ENCODE measurements at places on chromosomes 11 and 22.

- DNase-seq = no peak
These were observed 97.2 kb upstream of the BLID start for GRCh38 chr11:122213171-122213570.

DNA sequence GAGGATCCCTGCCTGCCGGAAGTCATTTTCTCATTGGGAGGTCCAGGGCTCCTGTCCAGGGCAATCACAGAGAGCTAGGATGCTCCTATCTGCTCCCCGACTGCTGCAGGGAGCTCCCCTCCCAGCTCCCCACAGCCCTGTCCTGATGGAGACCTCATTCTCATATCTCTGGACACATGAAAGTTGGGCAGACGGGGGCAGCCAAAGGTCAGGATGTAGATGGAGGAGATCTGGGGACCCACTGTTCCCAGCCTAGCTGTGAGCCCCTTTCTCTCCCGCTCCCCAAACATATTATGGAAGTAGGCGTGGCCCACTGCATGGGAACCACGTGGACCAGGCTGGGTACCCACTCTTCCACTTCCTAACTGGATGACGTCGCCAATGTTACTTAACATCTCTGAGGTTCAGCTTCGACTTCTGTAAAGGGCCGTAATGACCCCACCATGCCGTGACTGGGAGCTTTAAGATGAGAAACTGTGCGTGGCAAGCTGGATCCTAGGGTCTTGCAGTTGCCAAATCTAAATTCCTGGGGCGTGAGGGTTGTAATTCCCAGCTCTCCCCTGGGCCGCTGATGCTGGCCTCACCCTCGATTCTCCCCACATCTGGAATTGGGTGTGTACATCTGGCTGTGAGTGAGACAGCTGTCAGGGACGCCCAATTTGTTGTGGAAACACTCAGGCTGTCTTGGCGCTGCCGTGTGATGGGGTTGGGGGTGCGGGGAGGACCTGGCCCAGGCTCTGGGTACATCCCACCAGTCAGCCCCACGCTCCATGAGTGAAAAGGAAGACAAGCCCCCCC lies 1.8 kb downstream of the CDC42EP2 start:
- no peak for DNase-seq

GRCh38 chr11:10116588-10116987 lies 177.4 kb downstream of the SBF2 start:
- no peak for DNase-seq

DNA sequence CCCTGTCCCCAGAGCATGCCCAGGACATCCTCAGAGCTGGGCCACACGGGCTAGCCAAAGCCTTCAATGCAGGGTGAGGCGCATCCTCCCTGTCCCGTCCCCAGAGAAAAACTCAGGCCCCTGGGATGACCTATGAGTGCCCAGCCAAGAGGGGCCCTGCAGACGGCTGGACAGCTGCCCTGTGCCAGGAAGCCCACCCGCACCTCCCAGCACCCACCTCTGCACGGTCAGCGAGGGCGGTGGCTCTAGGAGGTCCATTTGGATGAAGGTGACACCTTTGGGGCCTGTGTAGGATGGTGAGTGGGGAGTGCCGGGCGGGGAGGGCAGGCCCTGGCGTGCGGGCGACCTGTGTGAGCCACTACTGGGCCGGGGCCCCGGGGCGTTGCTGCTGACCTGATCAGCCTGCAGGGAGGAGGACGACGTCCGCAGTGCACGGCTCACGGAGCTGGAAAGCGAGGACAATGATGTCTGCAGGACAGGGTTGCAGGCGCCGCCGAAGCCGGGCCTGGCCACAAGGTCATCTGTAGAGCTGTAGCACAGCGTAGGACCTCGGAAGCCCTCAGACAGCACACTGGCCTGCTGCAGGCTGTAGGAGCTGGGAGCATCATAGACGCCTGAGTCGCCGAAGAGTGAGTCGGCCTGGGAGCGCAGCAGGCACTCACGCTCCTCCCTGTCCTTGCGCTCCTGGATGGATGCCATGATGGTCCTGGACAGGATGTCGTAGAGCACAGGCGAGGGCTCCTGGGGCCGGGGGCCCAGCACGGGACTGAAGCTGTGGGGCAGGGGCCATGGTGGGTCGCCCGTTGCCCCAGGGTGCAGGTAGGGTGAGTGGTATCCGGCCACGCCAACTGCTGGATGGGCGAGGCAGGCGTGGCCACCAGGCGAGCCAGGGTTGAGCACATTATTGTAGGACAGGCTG lies 180.5 kb downstream of the IGLL1 start:
- no peak for DNase-seq

- DNase-seq = no peak
These were observed 261.3 kb upstream of the ARHGAP20 start for GRCh38 chr11:110973401-110973980.

GRCh38 chr11:64723907-64724862 lies 1.2 kb upstream of the NRXN2 start:
- no peak for DNase-seq

DNA sequence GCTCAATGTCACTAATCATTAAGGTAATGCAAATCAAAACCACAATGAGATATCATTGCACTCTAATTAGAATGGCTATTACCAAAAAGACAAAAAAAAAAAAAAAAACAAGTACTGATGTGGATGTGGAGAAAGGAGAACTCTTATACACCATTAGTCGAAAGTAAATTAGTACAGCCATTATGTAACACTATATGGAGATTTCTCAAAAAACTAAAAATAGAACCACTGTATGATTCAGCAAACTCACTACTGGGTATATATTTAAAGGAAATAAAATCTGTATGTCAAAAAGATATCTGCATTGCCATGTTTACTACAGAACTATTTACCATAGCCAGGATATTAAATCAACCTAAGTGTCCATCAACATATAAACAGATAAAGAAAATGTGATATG lies 265.4 kb upstream of the ARHGAP20 start:
- DNase-seq = no peak

- no peak for DNase-seq
These were observed 232.0 kb downstream of the NTM start for GRCh38 chr11:131602431-131602830.

- DNase-seq = no peak
These were observed 114.6 kb upstream of the GRK3 start for GRCh38 chr22:25449781-25450317.

GRCh38 chr11:12489246-12489772 lies 111.9 kb downstream of the PARVA start:
- DNase-seq = no peak

DNA sequence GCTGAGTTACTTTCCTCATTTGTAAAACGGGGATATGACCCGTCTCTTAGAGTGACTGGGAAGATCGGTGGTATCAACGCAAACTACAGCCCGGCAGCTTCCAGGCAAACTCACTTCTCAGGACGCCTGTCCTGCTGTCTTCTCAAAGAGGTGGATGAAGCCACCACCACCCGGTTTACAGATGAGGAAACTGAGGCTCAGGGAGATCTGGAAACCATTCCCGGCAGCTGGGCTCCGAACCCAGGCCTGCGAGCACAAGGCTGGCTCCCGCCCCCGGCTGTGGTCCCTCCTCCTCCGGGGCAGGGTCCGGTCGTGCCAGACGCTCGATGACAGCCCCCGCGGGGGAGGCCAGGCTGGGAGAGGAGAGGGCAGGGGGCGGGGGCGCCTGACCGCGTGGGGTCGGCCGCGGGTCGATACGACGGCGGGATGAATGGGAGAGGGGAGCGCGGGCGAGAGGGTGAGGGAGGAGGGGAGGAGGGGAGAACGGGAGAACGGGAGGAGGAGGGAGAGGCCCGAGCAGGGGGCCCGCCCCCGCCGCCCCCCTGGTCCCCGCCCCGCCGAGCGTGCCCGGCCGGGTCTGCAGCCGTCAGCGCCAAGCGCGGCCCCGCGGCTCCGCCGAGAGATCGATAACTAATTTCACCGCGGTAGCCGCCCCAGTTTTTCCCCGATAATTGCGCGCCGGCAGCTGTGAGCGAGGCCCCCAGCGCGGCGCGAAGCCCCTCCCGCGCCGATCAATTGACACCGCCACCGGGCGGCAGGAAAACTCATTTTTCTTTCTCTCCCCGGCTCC lies 14.0 kb downstream of the IGLL1 start:
- DNase-seq = no peak

DNA sequence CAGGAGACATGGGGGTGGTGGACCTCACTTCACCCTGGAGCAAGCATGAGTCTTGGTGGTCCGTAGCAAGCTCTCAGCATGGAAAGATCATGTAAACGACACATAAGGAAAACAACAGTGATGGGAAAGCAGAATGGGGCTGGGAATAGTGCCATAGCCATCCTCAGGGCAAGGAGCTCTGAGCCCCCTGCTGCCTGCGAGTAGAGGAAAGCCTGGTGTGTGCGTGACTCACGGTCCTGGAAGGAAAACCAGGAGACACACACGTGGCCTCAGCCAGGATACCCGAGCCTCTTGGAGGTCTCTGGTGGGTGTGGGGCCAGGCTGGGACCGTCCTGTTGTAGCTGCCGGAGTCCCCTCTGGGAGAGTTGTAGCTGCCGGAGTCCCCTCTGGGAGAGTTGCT lies 12.4 kb downstream of the SHANK3 start:
- DNase-seq = no peak

- no peak for DNase-seq
These were observed 78.8 kb downstream of the DDIAS start for GRCh38 chr11:82980292-82980691.

GRCh38 chr11:102608699-102609098 lies 16.4 kb downstream of the MMP20 start:
- DNase-seq = no peak

GRCh38 chr11:124934862-124935547 lies 842 bp downstream of the HEPACAM start:
- DNase-seq = no peak

DNA sequence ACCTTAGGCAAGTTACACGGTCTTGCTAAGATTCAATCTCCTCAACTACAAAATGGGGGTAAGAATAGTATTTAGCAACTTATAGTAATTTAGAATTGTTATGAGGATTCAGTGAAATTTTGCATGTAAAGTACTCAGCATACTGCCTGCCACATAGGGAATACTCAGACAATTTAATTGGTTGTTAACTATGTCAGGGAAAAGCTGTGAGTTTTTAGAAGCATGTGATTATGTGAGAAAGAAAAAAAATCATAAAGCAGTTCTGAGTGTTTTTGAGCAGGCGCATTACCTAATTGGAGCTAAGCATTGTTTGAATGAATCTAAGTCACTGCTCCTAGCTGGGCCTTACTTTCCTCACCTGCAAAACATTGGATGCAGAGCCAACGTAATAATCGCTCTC lies 287.3 kb upstream of the MTNR1B start:
- no peak for DNase-seq

DNA sequence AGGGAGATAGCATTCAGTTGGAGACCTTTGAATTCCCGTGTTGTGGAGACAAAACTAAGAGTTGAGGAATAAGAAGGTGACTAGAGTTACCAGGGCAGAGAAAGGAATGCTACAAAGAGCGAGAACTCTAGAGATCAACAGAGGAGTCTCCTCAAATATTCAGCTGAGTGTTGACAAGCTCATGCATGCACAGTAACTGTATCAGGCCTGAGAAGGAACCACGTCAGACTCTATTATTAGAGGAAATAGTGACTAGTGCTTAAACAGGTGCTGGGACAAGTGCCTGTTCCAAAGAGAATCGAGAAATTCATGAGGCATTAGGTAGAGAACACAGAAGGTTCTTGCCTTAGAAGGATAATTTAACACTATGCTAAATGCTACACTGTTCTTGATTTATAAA lies 333.8 kb upstream of the CHORDC1 start:
- no peak for DNase-seq

DNA sequence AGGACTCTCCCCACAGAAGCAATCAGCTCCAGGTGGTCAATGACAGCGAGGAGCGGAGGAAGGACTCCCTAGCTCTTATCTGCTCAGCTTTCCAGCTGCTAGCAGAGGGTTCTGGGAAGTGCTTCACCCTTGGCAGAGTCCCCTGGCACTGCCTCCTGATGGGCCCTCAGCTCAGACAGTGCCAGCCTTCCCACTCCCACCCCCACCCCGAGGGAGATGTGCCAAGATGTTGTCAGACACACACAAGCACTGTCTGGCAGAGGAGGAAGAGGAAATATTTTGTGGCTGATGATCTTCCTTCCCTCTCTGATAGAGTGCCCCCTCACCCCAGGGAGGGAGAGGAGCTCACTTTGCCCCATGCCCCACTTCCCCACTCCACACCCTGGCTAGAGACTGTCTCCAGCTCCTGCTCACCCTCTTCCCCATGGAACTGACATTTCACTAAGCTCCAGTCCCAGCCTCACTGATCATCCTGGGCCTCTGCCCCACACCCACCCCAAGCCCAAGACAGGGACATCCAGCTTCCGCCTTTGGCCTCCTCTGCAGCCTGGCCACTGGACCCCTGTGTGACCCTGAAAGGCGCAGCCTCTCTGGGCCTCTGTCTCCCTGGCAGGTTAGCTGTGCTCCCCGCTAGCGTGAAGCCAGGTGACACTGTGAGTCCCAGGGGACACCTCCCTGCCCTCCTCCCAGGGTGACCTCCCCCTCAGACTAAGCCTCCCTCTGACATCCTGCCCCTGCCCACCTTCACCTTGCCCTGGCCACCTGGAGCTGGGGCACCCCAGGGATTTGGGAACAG lies 44.5 kb downstream of the SLCO2B1 start:
- DNase-seq = no peak

DNA sequence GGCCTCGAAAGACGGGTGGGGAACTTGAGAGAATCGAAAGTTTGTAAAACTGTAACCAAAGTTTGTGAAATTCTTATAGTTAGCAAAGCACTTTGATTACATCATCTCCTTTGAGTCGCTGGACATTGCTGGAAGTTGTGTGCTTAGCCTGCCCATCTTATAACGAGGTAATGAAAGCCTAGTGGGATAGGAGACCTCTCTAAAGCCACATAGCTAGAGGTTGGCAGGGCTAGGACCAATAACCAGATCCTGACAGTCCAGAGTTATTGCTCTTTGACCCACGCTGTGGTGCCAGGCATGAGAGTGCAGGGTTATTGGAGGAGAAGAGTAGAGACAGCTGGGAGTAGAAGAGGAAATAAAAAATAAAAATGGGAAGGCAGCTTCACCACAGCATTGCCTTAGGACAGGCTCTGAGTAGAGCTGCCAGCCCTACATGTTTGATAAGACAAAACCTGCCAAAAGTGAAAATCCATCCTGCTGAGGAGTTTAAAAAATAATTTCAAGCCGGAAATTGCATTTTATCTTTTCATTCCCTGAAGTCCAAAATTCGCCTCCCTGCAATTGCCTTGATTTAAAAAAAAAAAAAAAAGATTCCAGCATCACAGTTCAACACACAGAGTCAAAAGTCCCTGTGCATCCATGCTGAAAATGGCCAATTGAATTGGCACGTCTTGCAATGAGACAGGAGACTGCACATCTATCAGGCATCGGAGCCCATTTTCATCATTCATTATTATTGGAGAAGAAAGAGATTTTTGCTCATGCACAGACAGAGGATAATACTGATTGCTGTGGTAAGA lies 225.5 kb upstream of the POU2AF2 start:
- DNase-seq = no peak

DNA sequence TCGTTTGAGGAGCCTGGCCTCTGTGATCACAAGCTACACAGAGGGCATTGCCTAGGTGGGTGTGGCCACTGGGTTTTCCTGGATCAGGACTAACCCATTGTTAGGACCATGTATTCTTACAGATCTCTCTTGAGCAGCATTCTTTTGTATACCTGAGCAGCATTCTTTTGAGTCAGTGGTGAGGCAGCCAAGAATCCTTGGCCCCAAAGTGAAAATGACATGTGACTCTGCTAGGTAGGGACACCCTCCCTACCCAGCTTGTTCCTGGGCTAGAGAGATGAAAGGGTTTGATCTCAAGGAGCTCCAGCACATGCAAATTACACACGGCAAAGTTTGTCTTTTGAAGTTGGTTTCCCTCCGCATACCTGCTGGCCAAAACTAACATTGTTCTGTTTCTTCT lies 55.0 kb upstream of the HORMAD2 start:
- no peak for DNase-seq

GRCh38 chr11:71096751-71097388 lies 155.5 kb downstream of the SHANK2 start:
- no peak for DNase-seq

- DNase-seq = no peak
These were observed 25.1 kb downstream of the PRDM11 start for GRCh38 chr11:45171550-45171949.
